ENCODE measurements at places on chromosomes 1 and 21.

DNA sequence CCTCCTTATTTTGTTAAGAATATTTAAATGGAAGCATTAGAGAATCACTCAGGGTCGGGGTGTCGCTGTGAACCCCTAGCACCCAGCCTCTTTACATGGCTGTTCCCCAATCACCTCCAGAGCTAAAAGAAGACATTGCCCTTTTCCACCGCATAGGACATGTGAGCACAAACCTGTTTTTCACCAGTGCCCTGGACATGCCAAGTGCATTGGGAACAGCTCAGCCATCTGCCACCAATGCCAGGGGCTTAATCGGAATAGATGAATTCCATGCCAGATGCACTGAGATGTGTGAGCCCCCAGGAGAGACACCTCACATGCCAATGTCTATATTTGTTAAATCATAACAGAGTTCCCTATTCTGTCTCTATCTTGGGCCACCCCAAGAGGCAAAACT lies 33.3 kb downstream of the EIF2D start:
- no peak for DNase-seq

- no peak for DNase-seq
Observed at GRCh38 chr1:223739366-223740037, 27.2 kb downstream of the CAPN2 start.

DNA sequence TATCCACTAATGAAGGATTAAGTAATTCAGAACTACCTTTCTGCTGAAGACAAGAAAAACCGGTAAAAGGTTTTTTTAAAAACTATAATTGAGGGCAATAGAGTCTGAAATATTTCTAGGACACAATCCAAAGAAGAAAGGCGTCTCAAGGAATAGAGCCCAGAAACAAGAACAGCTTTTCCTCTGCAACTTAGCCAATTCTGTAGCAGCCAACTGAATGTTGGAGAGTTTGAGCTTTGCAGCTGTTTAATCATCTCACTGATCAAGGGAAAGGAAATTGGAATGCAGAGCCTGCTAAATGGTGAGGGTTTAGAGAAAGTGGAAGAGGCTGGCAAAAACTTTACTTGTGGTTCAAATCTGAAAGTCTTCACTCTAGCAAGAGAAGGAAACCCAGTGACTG lies 818.9 kb downstream of the KCNT2 start:
- no peak for DNase-seq

- no peak for DNase-seq
Observed at GRCh38 chr1:39646232-39647081, 7.0 kb upstream of the HEYL start.

- no peak for DNase-seq
Observed at GRCh38 chr21:41671859-41672542, 94.9 kb downstream of the RIPK4 start.

GRCh38 chr1:24803987-24804530 lies 58.8 kb downstream of the CLIC4 start:
- DNase-seq = no peak

GRCh38 chr1:119935915-119936314 lies 39.6 kb upstream of the ADAM30 start:
- DNase-seq = no peak

DNA sequence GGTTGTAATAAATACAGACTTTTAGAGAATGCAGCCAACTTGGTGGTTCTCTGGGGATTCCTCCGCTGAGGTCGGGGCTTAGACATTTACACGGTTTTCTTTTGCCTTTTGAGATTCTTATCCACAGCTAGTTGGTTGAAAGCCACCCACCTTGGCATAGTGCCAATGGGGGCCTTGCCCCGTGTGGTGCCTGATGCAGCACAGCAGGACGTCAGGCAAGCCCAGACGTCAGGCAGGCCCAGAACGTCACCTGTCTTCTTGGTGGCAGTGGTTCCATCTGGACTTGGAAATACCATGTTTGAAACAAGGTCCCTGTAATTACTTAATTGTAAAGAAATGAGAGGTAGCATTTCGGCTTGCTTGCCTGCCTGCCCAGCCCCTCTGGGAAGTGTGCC lies 78.5 kb downstream of the GALNT2 start:
- DNase-seq = no peak

GRCh38 chr1:207140536-207140935 lies 36.5 kb downstream of the C4BPA start:
- no peak for DNase-seq

- DNase-seq = no peak
Observed at GRCh38 chr1:209829716-209830115, 1.9 kb downstream of the UTP25 start.

GRCh38 chr1:59218521-59219236 lies 78.2 kb upstream of the FGGY start:
- DNase-seq = no peak

- DNase-seq = no peak
Observed at GRCh38 chr21:42770717-42771502, 108.4 kb downstream of the WDR4 start.

DNA sequence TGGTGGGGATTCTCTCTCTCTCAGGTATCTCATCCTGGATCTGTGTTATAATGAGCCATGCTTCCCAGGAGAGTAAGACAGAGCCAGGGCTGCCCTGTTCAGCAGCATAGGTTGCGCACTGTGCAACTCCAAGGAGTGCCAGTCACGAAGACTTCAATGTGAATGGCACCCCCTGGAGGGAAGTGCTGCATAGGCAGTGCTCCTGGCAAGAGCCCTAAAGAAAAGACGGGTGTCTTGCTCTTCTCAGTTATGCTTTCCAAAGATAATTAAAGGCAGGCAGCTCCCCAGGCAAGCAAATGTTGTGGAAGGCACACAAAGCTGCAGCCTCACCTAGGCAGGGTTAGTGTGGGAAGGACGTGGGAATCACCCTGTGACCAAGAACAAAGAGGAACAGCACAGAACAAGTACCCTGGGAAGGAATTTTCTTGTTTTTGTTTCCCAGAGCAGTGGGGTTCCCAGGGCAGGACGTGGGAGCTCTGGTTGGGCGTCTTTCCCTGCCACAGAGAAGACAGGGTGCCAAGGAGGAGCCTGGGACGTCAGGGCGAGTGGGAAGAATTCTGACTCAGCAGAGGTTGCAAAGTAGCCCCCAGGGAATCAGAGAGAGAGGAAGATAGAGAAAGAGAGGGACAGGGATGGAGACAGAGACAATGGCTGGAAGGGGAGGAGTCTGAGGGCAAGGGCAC lies 120.9 kb downstream of the KCNN3 start:
- DNase-seq = no peak

DNA sequence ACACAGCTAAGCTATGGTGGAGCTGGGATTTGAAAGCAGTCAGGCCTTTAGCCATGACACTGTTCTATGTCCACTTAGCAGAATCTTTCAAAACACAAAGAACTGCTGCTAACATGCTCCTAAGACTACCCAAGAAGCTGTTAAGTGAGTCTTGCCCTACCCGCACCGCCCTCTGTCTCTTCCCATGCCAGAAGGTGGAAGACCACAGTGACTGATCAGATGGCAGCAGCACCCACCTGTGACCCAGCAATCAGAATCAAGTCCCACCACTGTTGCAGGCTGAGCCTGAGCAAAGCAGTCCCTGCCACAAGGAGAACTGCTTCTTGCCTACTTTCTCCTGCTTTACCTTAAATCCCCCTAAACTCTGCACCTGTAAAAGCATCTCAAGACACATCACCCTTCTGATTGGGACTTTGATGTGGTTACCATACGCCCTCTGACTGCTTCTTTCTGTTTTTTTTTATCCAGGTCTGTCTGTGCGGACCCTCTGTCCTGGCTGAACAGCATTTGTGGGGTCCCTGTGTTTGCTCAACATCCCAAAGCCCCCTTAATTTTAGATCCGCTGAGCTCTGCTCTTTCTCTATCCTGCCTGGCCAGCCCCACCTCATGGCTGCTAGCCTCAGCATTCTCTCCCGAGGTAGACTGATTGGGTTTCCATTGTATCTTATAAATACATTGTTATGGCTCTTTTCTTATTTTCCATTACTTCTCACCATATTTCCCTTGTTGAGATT lies 16.0 kb downstream of the IRF2BP2 start:
- DNase-seq = no peak

GRCh38 chr1:229848752-229849677 lies 218.0 kb upstream of the GALNT2 start:
- no peak for DNase-seq

- no peak for DNase-seq
Observed at GRCh38 chr1:6807782-6808181, 22.5 kb downstream of the CAMTA1 start.

GRCh38 chr1:237858992-237859391 lies 31.7 kb downstream of the ZP4 start:
- no peak for DNase-seq

DNA sequence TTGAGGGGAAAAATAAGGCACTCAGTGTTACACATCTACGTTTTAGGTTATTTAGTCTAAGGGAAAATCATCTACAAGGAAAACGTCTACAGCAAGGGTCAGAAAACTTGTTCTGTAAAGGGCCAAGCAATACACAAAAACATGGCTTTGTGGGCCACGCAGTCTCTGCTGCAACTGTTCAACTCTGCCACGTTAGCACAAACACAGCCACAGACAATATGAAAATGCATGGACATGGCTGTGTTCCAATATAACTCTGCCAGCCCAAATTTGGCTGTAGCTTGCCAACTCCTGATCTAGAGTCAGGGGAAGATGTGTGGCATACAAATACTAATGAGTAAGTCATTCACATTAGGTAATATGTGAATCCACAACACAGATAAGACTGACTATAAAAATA lies 40.7 kb downstream of the COA6 start:
- DNase-seq = no peak

DNA sequence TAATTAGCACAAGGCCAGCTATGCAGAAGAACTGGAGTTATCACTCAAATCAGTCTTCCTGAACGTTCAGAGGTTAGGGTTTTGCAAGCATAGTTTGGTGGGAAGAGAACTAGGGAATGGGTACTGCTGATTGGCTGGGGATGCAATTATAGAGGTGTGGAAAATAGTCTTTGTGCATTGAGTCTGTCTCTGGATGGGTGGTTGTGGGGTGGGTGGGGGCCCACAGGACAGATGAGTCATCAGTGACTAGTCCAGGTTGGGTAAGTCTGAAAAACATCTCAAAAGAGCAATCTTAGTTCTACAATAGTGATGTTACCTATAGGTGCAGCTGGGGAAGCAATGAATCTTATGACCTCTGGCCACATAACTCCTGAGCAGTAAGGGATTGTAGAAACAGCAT lies 89.7 kb upstream of the HMCN1 start:
- no peak for DNase-seq

DNA sequence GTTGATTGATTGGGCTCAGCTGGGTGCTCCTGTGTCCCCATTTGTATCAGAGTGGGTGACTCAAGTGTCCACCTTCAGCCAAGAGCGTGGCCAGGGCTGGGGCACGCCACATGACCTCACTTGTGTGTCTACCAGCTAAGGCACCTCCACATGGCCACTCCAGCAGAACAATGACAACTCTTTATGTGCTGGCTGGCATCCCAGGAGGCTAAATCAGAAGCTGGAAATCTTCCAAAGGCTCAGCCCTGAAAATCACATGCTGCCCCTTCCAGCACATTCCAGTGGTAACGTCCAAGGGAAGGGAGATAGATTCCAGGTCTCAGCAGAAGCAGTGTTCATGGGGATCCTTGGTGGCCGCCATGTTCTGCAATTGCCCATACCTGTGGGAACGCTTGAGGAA lies 585.5 kb downstream of the AJAP1 start:
- no peak for DNase-seq

DNA sequence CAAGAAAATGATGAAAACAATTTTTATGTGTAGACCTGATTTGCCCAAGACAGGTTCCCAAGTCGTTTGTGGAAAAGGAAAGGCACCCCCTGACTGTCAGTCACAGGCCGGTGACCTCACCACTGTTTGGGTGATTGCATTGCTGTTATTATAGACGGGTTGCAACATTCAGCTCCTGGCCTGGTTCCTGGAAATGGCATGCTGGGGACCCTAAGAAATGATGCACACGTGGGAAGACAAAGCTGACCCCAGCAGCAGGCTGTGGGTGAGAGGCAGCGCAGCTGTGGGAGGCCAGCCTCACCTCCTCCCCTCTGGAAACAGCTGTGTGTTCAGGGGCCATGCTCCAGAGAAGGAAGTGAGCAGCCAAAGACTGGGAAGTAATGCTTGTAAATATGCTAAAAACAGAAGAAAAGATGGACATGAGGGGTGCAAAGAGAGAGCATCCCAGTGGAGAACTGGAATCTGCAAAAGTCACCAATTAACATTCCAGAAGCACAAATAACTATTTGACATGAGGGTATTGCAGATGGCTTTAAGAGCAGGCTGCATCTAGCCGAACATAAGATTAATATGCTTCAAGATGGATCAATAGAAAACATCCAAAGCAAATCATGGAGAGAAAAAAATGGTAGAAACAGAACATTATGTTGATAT lies 23.4 kb upstream of the ABCG1 start:
- DNase-seq = no peak

DNA sequence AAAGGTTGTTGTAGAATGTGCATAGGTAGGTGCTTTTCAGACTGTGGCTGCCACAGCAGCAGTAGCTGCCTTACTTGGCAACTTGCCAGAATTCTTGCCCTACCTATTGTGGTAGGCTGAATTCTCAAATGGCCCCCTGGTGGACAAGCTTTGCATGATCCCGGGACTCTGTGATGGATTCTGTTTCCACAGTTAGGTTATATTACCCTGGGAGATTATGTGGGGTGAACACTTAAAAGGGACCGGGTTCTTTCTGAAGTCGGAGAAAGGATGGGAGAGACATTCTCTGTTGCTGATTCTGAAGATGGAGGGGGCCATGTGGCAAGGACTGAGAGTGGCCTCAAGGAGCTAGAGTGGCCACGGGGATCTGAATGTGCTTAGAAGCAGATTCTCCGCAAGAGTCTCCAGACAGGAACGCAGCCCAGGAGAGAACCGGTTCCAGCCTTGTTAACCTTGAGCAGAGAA lies 32.1 kb upstream of the KCNE1 start:
- no peak for DNase-seq

- no peak for DNase-seq
Observed at GRCh38 chr1:213054733-213055591, 3.9 kb downstream of the RPS6KC1 start.

DNA sequence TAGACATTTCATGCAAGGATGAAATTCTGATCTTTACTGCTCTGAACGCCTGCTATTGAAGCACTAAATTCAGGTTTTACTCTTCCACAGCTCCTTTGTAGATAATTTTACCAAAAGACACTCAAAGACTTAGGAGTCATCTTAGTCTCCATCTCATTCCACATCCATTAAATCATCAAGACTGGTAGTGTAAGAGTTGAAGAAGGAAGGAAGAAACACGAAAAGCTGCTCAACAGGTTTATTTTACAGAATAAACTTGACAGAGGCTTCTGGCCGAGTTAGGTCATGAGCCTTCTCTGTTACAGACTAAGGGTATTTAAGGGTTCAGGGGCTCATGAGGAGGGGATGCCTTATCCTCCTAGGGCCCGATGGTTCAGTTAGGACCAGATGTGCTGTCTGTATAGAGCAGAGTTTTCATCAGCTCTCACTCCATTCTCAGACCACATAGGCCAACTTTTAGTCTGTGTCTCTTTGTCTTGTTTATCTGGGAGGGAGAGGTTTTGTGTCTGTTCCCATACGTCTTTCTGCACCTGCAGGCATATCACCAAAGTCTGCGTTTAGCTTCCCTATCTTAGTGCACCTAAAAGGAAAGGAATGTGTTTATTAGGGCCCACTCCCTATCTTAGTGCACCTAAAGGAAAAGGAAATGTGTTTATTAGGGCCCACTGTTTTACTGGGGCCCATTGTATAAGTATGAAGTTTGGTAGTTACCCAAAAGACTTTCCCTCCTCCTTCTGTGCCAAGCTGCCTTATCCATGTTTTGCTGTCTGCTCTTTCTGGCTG lies 57.4 kb upstream of the RGS18 start:
- no peak for DNase-seq

- no peak for DNase-seq
Observed at GRCh38 chr1:115258302-115258866, 79.7 kb downstream of the NGF start.

- no peak for DNase-seq
Observed at GRCh38 chr21:37373539-37373938, 7.0 kb downstream of the DYRK1A start.

All from activated CD8-positive, alpha-beta memory T cell treated with anti-CD3 and anti-CD28 coated beads for 4 hours (primary cell).